ENCODE measurements at places on chromosomes 1 and 21. TPM values are rescaled to one million over a fixed set of nuclear protein-coding genes. Genes with fewer than 3 reads are reported as not detected.
A peak's percentile ranks its signal among the peaks of the same experiment; 100 is the strongest.

DNA sequence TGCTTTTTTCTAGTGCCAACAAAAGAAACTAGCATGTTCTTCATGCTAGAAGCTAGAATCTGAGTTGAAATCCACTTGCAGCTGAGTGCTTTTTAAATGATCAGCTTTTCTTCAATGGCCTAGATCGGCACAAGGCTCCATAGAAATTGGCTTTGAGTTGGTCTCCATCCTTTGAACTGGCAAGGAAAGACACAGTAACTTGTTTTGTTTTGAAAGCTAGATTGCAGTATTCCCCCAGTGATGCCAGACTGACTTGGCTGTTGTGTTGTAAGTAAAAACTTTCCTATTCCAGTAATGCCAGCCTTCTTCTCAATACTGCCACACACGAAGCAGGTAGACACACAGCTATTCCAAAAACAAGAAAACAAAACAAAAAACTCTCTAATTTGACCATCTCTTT, 139.1 kb downstream of the FMN2 start:
- DNase-seq: no peak

DNA sequence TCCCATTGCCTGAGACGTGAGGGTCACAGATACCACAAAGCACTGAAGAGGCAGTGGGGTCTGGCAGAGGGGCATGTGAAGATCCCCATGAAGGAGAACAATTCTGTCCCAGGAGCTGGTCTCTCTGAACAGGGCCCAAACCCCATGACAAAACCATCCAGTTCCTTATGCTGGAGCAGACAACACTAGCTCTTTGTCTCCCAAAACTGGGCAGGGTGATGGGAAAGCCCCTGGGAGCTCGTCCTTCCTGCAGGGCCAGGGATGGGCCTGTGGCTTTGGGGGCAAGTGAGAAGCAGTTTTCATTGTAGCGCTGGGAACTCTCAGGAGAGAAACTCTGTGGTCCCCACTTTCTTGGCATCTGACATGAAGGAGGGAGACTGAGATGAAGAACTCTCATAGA, 8.8 kb downstream of the ETV3L start:
- DNase-seq: no peak

DNA sequence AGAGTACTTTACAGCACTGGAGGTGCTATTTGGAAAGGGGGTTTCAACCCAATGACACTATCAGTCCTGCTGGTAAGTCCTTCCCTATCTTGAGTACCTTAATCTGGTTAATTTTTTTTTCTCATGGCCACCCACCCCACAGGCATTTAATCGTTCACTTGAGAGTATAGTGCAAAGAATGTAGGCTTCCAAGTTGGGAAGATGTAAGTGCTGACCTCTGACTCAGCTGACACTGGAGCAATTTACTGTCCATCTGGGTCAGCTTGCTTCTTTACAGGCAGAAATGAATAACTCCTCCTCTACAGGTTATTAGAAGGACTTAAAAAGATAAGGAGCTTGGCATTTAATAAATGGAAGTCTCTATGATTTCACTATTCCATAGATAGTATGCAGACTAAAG, 89.6 kb downstream of the AK5 start:
- DNase-seq: no peak

Gene TNFRSF18
- total RNA-seq: 0.26 TPM

GRCh38 chr1:44237721-44238457, 24.6 kb downstream of the DMAP1 start:
- no peak for DNase-seq

DNA sequence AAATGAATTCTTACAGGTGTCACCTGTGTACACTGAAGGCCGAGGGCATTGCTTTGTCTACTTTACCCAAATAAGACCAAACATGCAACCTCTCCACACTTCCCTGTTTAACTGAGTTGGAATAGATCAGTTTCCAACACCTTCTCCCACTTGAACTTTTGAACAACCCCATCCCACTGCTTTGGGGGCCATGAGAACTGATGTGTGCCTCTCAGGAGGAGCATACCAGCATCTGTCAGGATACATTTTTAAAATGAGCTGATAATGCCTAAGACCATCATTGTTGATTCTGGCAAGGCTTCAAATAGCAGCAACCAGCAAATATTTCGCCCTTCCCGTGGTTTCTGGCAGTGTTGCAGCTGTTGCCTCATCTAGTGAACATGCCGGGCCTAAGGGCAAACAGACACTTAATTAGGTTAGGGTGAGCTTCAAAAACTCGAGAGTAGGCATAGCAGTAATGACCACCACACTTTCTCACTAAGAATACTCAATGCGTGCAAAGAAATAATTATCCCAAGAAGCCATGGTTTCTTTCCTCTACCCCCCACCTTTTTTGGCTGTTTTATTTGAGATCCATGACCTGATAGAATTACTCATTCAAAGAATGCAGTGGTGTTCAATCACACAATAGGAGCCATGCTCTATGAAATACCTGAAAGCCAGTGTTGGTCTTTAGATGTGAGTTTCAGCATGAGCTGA, 63.7 kb downstream of the MAP10 start:
- DNase-seq: peak; percentile 22

GRCh38 chr1:52413410-52413989, 9.1 kb downstream of the PRPF38A start:
- DNase-seq: no peak

Gene PTGER3
- not detected for total RNA-seq

DNA sequence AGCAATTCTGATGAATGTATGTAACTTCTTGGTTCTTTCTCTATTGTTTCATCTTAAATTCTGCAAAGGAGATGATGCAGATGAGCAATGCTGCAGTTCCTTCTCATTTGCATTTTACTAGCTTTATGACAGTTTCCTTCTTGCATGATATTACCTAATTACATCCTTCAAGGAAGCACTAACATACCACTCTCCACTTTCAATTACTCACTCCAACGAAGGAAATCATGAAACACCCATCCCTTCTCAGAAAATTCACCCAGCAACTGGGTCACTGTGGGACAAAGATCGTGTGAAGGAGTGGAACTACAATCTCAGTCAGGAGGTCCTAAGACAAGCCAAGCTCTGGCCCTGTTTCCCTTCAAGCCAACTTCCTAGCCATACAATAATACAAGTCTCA, 142.3 kb downstream of the CHD1L start:
- no peak for DNase-seq

- DNase-seq: no peak
These were observed 634 bp downstream of the ALG14 start for GRCh38 chr1:95072117-95072516.

DNA sequence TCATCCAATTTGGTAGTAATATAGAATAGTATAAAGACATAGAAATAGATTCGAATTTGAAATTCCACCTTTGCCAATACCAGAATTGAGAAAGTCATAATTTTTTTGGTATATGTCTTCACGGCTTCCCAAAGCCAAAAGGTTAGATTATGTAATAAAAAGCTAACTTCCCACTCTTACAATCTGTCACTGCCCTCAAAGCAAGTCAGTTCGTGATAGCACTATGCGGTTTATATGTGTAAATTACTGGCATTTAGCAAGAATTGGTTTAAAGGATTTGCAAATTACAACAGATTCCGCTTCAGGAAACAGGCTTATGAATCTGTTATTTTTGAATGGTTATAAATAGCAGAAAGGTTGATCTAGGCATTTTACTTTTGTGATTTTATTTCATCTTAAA, 679.4 kb upstream of the ADGRL2 start:
- DNase-seq: no peak

GRCh38 chr1:20366056-20366462, 75.4 kb downstream of the VWA5B1 start:
- DNase-seq: no peak

DNA sequence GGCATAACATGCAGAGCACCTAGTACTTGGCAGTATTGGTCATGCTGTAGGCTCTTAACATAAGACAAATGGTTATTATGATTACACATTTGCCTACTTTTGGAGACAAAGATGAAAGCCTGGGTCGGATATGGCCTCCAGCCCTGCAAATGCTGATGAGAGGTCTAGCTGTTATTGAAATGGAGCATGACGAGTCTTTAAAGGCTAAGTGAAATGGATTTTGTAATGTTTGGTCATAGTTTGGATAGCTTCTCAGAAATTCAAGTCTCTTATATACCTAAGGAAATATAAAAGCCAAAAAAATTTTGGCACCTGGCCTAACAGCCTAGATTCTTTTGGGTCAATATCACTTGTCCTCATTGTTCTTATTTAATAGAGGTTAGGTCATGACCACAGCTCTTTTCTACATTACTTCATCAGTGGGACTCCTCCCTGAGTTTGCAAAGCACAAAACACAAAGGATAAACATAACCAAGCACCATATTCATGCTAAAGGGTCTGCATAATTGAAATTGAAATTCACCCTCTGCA, 69.2 kb upstream of the WLS start:
- DNase-seq: no peak

Gene SHISAL2A
- not detected for total RNA-seq

Gene ERO1B
- 3.7 TPM for total RNA-seq

Gene TDRD10
- total RNA-seq: 7.2 TPM

Gene S100A4
- 35.9 TPM for total RNA-seq

DNA sequence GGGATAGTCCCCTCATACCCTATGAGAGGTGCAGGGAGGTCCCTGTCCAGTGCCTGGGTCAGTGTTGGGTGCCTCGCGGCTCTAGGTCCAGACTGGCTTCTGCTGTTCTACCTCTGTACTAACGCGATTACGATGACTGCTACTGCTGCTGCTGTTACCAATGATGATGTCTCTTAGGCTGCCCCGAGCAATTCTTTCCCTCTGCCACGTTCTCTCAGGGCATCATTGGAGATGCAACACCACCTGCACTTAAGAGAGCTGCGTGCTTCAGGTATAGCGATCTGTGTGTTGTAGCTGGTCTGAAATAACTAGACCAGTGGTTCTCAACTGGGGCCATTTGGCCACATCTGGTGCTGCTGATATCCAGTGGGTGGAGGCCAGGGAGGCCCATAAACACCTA, 36.9 kb downstream of the KAZN start:
- no peak for DNase-seq

- DNase-seq: no peak
These were observed 16.7 kb downstream of the INAVA start for GRCh38 chr1:200911361-200911760.

GRCh38 chr1:19955534-19956170, 23.8 kb downstream of the PLA2G2A start:
- DNase-seq: no peak

Gene SLC22A15
- not detected for total RNA-seq

Gene AIM2
- not detected for total RNA-seq

- DNase-seq: no peak
These were observed 2.2 kb downstream of the RGS2 start for GRCh38 chr1:192811006-192811405.

DNA sequence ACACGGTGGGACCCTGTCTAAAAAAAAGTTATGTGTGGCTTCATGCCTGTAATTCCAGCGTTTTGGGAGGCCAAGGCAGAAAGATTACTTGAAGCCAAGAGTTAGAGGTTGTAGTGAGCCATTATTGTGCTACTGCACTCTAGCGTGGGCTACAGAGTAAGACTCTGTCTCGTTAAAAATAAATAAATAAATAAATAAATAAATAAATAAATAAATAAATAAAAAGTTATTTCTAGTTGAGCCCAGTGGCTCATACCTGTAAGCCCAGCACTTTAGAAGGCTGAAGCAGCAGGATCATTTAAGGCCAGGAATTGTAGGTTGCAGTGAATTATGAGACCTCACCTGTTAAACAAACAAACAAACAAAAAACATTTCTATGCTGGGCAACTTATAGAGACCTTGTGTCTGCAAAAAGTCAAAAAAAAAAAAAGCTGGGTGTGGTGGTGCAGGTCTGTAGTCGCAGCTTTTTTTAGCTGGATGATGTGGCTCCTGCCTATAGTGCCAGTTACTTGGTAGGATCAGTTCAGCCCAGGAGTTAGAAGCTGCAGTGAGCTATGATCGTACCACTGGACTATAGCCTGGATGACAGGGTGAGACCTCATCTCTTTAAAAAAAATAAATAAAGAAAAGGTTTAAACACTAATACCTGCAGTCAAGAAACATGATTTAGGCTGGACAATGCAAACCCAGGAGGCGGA, 25.6 kb downstream of the GON4L start:
- DNase-seq: no peak

- DNase-seq: no peak
These were observed 8.8 kb upstream of the LMX1A start for GRCh38 chr1:165365341-165365740.

DNA sequence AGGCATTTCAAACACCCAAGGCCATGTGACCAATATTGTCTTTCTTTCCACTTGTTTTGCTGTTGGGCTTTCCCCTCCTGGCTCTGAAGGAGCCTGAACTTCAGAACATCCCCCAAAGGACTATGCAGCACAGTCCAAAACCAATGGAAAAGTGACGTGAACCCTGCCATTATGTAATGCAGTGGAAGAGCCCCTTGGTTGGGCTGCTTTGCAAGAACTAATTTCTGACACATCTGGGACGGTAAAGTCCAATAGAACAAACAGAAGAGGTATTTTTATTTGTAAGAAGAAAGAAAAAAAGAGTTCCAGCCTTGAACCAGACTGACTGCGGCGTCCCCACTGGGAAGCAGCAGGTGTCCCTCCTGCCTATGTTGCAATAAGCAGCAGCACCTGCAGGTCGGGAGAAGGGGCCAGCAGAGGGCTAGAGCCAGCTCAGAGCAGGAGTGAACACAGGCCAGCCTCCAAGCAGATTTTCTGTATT, 116.7 kb downstream of the CDC7 start:
- DNase-seq: peak; percentile 22

- DNase-seq: no peak
These were observed 176.6 kb downstream of the GIPC2 start for GRCh38 chr1:78222225-78222959.

GRCh38 chr1:91610102-91610501, 109.5 kb downstream of the CDC7 start:
- no peak for DNase-seq

Gene CD244
- total RNA-seq: not detected

Gene ERICH3
- total RNA-seq: not detected

Gene CADM3
- total RNA-seq: not detected

Gene ATP1A2
- total RNA-seq: not detected

GRCh38 chr1:242240691-242241090, 241.8 kb upstream of the MAP1LC3C start:
- DNase-seq: no peak

DNA sequence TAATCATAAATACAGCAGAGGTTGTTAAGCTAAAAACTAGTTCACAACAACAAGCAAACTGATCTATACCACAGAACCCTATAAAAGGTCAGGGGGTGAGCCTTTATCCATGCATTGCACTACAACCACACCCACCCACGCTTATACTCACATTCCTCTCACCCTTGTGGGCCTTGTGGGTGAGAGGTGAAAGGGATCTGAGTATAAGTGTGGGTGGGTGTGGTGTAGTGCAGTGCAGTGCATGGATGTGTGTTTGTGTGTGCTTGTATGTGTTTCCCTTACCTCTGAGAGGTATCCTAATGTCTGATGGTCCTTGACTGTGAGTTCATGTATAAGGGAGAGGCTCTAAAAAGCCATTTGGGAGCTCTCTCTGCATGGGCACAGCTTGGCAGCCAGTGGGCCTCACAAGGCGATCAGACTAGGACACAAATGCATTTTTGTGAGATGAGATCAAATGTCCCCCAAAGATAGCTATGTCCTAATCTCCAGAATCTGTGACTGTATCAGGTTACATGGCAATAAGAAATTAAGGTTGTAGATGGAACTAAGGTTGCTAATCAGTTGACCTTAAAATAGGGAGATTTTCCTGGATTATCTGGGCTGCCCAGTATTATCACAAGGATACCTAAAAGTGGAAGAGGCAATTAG, 95.5 kb upstream of the DPT start:
- DNase-seq: no peak

Data from dermis microvascular lymphatic vessel endothelial cell (primary cell).